Cerebellum (tissue), 4 donors: ENCODE measurements at places on chromosomes 2 and 18. TPM values are rescaled to one million over a fixed set of nuclear protein-coding genes. Genes with fewer than 3 reads are reported as not detected.

The RAB6C gene
- 1.2 TPM for total RNA-seq

The CNNM4 gene
- 8.1 TPM for total RNA-seq

The ZFAND2B gene
- total RNA-seq: 12.2 TPM

The RASGRP3 gene
- 9.3 TPM for total RNA-seq

DNA sequence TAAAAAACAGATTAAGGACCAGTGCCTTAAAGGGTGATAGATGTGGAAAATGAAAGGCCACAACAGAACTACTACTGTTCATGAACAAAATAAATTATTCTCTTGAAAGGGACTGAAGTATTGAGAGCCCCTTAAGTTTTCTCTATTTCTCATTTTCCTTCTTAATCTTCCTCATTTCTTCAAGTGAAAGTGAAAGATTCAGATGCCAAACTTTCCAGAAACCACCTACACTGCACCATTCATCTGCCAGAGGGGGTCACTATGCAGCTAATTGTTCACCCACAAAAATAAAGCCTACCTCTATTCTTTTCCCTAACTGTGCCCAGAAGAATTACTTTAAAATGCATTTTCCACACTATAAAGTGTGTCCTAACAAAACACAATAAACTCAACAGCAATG lies 140.1 kb downstream of the NR4A2 start:
- DNase-seq: no peak

DNA sequence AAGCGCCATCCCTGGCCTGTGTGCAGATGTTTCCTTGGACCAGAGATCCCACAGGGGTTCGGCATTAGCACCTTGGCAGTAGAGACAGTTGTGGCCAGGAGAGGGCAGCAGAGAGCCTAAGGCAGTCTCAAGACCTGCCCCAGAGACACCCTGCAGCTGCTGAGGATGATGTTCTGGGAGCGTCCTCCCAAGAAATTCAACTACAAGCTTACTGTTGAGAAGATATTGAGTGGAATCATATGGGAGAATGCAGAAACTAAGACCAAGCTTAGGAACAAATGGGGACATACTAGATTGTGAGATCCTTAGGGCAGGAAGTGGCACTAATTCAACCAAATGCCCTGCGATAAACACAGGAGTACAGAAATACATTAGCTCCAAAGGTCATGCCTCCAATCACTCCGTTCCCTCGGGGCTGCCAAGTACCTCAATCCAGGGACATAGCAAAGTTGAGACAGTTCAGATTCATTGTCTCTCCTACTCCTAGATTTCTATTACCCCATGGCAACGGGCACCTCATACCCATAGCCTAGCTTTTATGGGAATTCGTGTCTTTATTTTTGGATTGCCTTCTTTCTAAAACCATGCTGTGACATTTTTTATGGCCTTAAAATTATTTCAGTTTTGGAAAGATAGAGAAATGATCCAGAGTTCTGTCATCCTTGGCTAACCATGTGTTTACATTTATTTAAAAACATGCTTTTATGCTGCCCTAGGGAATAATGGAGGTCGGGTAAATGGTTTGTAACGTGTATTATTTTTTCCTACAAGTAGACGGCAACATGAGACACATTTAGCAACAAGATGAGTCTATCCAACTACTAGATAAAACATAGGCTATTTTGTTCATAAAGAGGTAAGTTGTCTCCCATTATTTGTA lies 2.2 kb upstream of the ERMN start:
- no peak for DNase-seq

- DNase-seq: no peak
Observed at GRCh38 chr18:22057908-22058527, 111.4 kb upstream of the GATA6 start.

DNA sequence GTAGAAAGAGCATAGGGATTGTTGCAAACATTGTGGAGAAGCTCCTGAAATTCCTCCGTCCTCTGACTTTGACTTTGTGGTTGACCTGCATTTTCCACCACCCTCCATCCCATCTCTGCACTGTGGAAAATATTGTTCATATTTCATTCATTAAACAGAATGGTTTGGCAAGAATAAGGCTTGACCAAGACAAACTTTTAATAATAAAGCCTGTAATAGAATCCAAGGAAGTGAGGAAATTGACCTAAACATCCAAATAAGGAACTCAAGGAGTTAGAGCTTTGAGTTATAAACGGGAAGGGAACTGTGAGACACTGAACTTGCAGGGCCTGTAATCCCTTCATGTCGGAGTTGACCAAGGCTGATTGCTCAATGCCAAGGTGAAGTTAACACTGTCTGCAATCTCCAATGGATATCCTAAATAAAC lies 115.2 kb downstream of the GFPT1 start:
- DNase-seq: no peak

- DNase-seq: no peak
Observed at GRCh38 chr2:175062787-175063585, 57.8 kb upstream of the CHN1 start.

- no peak for DNase-seq
Observed at GRCh38 chr2:45786836-45787357, 135.4 kb downstream of the PRKCE start.

- DNase-seq: no peak
Observed at GRCh38 chr2:226564667-226565066, 235.0 kb downstream of the IRS1 start.

- DNase-seq: no peak
Observed at GRCh38 chr2:147232225-147232669, 612.6 kb upstream of the ACVR2A start.
